ENCODE measurements at places on chromosomes 12 and 14.
A peak's percentile ranks its signal among the peaks of the same experiment; 100 is the strongest.

GRCh38 chr12:101924618-101925017 lies 47.2 kb downstream of the DRAM1 start:
- DNase-seq: no peak

- no peak for DNase-seq
Measured at GRCh38 chr12:2845280-2845679, 10.4 kb upstream of the NRIP2 start.

DNA sequence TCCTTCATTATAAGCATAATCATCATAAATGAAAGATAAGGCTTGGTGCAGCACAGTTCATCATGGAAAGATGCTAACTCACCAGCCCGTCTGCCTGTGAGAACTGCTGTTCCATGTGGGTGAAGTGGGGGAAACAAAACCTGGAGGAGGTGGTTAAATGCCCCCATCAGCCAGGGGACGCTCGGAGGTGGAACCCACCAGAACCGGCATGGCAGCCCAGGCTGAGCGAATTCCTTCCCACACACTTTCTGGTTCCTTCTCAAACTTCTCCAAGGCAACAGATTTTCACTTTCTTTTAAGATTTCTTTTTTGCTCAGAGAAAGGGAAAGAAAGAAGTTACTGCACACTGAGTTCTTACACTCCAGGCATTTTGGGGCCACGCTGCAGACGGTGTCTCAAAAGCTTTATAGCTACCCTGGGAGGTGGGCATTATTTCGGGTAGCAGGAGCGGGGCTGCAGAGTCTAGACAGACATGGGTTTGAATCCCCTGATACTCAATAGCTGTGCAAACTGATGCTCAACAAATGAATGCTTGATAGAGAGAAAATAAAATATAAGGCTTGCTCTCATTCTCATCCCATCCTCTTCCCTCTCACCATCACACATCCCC lies 190.7 kb downstream of the BCL11B start:
- no peak for DNase-seq

DNA sequence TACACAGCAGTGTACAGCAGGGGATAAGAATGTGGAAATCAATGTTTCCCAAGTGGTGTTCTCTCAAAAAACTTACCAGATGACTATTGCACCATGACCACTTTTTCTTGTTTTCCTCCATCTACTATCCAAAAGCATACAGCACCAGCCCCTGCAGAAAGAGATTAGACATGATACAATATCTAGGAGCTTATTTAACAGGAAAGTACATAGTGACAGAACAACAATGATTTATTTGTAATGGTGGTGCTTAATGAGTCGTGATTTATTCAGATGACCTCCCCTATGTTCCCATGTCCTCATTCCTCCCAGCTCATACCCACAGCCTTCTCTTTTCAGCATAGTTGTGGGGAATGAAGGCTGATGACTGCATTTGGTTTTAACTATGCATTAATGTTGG lies 413.6 kb downstream of the BTG1 start:
- DNase-seq: no peak

GRCh38 chr12:931591-931990 lies 17.9 kb downstream of the RAD52 start:
- DNase-seq: no peak

GRCh38 chr12:55065535-55065934 lies 45.8 kb downstream of the NEUROD4 start:
- DNase-seq: no peak

- DNase-seq: no peak
Measured at GRCh38 chr12:25126746-25127145, 68.2 kb downstream of the DNAI7 start.

DNA sequence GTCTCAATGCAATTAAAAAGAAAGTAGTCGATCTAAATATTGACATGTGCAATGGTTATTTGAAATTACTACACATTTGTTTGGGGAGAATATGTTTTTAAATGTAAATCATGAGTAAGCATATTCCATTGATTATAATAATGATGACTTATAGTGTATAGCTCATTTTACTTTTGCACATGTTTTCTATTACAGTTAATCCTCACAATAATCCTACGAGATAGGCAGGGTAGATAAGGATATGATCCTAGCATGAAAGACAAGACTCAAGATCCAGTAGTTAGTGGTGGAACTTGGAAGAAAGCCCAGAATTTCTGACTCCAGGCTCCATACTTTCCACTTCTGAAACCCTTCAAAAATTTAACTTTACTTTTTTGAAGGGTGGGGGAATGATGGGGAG lies 94.0 kb downstream of the NAV3 start:
- DNase-seq: no peak

DNA sequence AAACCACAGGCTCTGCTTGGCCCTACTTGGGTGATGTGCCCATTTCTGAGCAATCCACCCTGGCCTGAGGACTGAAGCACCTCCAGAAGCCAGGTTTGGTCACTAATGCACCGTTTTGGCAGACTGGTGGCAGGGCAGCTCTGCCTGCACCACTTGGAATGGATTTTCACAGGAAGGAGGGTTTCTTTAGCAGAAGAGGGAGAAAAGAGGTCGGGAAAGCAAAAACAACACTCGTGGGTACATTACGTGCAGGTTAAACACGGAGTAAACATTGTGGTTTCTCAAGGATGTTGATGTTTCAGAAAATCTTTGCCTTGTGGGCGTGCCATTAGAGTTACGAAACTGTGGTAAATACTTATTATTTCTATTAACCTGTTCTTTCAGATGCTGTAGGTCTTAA lies 70.8 kb downstream of the KCNA5 start:
- DNase-seq: no peak

- DNase-seq: no peak
Measured at GRCh38 chr14:59305231-59305630, 116.8 kb downstream of the DAAM1 start.

DNA sequence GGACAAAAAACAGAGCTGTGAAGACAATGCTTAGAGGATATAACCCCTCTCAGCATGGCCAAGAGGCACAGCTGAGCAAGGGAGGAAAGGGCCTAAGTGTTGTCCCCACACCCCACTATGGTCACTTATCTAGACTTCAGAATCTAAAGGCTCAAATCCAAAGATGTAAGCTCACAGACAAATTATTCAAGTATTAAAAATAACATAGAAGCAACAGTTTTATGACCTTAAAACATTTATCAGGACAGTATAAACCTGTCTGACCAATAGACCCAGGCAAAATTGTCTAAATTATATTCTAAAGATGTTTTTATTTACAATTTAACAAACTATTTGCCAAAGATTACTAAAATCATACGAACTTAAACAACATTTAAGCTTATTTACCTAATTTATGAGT lies 28.1 kb upstream of the PRICKLE1 start:
- no peak for DNase-seq

DNA sequence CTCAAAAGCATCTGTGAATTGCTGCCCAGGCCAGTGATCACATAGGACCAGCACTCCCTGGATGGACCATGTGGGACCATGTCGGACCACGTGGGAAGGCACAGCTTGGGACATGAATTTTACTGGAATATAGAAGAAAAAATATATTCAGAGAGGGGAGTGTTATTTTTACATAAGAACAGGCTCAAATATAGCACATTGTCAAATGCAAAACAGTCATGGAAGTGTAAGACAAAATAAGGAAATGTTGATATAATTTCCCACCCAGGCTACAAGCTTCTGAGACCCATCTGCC lies 68.3 kb downstream of the CMKLR1 start:
- DNase-seq: no peak

GRCh38 chr14:63174760-63175191 lies 29.5 kb upstream of the RHOJ start:
- no peak for DNase-seq

GRCh38 chr12:116347265-116347664 lies 69.8 kb upstream of the MED13L start:
- DNase-seq: no peak

DNA sequence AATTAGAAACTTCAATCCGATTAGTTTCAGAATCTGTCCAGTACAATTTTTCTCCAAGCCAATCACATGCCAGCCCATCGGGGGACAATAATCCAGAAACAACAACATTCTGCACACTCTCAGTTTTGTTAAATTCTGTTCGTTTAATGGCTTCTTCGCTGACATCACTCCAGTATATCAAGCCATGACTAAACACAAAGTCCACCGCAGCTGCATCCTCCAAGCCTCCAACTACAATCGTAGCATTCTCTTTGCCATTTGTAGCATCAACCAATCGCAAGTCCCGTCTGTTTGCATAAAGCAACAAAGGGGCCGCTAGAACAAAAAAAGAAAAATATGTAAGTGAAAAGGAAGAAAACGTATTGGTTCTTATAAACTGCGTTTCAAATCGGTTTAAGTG lies 22.5 kb downstream of the LRP6 start:
- no peak for DNase-seq

DNA sequence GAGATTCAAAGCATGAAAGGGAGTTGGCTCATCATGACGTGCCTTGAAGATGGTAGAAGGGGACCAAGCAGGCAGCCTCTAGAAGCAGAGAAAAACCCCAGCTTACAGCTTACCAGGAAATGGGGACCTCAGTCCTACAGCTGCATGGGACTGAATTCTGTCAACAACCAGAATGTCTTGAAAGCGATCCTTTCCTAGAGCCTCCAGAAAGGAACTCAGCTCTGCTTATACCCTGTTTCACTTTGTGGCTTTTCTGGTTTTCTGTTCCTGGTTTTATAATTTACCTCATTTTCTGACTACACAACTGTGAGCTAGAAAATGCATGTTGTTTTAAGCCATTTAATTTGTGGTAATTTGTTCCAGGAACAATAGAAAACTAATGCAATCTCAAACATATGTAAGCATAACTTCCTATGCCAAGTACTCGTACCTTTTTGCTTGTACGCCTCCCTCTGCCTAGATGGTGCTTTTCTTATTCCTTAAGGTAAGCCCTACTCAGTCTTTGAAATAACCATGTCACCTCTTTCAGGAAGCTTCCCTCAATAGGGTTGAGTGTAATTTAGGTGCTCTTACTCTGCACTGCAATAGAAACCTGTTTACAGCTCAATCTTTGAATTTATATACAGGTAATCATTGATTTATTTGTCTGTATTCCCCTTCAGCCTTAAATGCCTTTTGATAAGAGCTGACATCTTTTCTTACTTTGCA lies 348.8 kb downstream of the TMEM117 start:
- no peak for DNase-seq

GRCh38 chr12:131133015-131133905 lies 179.6 kb downstream of the ADGRD1 start:
- no peak for DNase-seq

GRCh38 chr12:41479426-41479825 lies 291.3 kb downstream of the PDZRN4 start:
- no peak for DNase-seq

GRCh38 chr12:80445083-80445793 lies 1.2 kb downstream of the PTPRQ start:
- no peak for DNase-seq

DNA sequence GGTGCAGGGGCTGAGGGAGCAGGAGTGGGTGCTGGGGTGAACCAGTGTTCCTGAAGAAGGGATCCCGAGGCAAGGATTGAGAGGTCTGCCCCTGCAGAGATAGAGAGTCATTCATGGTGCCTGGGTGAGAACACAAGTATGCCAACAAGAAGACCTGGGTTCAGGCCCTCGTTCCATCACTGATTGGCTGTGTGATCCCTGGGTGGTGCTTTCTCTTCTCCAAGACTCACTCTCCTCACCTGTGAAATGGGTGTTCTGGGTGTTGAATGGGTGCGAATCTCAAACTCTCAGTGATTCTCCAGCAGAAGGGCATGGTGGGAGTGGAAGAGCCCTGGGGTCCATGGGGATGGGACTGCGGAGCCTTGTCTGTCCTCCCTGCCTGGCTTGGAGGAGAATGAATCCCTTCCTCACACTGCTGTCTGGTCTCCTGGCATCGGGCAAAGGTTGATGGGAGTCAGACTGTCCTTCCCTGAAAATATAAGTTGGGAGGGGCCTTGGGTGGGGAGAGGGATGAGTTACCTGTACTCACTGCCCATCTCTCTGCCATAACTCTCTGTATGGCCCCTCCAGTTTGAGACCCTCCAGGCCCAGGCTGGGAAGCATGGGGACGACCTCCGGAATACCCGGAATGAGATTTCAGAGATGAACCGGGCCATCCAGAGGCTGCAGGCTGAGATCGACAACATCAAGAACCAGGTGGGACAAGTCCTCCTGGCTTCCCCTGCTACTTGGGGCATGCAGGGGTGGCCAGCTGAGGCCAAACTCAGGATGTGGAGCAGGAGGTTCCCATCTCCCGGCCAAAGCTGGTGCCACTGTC lies 9.6 kb downstream of the KRT7 start:
- DNase-seq: no peak

DNA sequence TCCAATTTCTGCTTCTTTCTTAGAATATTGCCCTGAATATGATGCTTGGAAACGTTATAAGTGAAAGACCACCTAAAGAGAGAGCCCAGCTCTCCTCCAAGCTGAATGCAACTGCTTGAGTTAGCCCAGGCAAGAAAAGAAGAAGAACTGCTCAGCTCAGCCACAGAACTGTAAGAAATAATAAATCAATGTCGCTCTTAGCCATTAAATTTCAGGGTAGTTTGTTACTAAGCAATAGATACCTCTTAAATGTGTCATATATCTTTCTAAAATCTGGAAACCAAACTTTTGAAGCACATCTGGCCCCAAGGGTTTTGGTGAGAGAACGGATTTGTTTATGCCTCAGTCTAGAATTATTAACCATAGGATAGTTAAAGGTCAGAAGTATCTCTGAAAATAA lies 50.4 kb downstream of the SLC6A15 start:
- DNase-seq: no peak

GRCh38 chr14:71488703-71489191 lies 443.5 kb upstream of the RGS6 start:
- DNase-seq: no peak

- no peak for DNase-seq
Measured at GRCh38 chr14:39099748-39100147, 3.3 kb downstream of the SEC23A start.

GRCh38 chr14:69260861-69261564 lies 1.1 kb downstream of the GALNT16 start:
- DNase-seq: peak; percentile 51

- no peak for DNase-seq
Measured at GRCh38 chr14:36167431-36167830, 9.1 kb downstream of the PTCSC3 start.

DNA sequence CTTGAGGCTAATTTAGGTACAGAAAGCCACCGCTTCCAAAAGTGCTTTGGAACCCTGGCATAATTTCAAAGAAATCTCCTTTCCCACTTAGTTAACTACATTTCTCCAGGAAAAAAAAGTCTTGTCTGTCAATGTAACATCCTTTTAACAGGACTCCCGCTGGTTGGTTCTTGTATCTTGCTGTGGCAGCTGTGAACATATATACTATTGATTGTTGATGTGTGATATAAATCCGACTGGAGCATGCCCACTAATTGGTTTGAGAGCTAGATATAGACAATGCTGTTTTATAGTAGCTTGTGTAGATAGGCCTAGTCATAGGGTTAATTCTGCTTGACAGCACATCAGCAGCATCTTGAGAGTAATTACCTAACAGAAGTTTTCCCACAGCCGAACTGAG lies 89.6 kb downstream of the MSRB3 start:
- DNase-seq: no peak

GRCh38 chr12:1171657-1172408 lies 180.8 kb downstream of the ERC1 start:
- no peak for DNase-seq

DNA sequence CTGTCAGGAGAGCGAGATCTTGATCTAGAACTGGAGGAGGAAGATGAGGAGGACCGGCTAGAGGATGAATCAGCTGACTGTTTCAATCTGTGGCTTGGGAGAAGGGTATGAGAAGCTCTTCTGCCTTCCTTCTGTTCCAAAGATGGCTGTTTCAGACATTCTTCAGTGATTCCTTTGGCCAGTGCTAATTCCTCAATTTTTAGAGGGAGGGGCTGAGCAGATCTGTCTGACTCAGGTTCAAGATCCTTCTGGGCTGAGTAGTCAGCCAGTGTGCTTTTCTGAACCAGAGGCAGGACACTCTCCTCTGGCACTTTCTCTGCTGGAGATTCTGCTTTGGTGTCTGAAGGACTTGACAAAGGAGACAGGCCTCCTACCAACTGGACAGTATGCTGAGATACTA lies 15.2 kb downstream of the ACIN1 start:
- DNase-seq: no peak

Measured in activated CD4-positive, alpha-beta T cell treated with anti-CD3 and anti-CD28 coated beads, Interleukin-2, amount 50 U/mL, for 48 hours (primary cell).